ENCODE measurements at places on chromosomes 2 and 18.

DNA sequence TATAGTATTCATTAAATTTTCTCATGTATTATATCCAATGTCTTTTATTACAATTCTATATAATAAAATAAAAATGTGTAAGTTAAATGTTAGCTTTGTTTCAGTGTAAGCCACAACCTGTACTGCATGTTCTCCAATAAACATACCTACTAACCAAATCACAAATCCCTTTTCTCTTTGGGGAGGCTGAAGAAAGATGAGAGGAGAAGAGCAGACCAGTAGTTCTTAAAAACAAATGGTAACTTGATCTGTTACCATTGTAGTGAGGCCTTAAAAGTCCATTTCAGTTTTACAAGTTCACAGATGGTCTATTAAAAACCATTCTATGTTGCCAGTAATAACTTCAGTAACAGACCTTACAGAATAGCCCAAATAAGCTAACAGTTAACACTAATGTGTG lies 100.5 kb downstream of the SOS1 start:
- DNase-seq = no peak

DNA sequence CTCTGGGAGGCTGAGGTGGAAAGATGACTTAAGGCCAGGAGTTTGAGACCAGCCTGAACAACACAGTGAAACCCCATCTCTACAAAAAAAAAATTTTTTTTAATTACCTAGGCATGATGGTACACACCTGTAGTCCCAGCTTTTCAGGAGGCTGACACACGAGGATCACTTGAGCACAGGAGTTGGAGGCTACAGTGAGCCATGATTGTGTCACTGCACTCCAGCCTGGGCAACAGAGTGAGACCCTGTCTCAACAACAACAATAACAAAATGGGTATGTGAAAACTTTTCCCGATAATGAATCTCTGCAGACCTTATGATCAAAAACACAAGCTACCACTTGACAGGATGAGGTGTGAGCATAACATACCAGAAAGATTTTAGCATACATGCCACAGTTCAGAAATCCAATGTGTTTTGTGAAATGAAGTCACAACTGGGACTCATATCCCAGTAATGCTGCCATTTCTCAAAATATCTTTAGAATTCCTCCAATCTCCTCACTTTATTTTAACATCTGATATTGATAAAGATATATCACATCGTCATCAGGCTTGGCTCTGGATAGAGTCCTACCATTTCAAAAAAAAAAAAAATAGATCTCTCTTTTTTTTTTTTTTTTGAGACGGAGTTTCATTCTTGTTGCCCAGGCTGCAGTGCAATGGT lies 74.0 kb upstream of the PELI1 start:
- no peak for DNase-seq

DNA sequence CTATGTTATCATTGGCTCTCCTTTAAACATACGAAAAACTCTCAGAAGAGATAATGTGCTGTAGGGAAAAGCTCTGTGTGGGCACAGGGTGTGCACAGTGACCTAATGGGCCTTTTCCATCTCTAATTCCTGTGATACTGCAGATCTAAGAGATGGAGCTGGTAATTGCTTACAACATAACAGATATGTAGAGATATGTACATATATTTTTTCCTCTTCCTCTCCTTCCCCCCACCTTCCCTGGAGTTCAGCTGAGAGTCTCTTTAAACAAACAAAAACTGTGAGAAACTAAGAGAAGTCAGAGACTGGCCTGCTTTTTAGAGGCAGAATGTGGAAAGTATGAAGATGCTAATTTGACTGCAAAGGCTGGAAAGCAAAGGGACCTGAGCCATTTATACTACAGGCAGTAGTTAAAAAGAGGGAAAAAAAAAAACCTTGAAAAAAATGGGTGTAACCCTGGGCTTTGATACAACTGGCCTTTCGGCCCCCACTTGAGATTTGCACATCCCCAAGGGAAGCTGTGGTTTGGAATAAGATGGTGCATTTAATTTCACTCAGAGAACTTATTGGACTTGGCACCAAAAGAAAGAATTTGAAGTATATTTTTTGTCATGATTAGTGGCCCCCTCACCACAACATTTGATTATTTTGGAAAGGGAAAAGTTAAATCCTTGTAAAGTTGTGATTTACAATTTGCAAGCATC lies 502.2 kb upstream of the ZEB2 start:
- DNase-seq = no peak

- no peak for DNase-seq
Measured at GRCh38 chr2:3312576-3313345, 64.9 kb downstream of the EIPR1 start.

- DNase-seq = no peak
Measured at GRCh38 chr2:31531101-31531500, 49.6 kb downstream of the SRD5A2 start.

- DNase-seq = no peak
Measured at GRCh38 chr2:240811346-240812300, 8.4 kb downstream of the KIF1A start.

- no peak for DNase-seq
Measured at GRCh38 chr2:215808194-215808593, 205.2 kb downstream of the MREG start.

GRCh38 chr2:100270381-100271146 lies 51.7 kb downstream of the LONRF2 start:
- no peak for DNase-seq

DNA sequence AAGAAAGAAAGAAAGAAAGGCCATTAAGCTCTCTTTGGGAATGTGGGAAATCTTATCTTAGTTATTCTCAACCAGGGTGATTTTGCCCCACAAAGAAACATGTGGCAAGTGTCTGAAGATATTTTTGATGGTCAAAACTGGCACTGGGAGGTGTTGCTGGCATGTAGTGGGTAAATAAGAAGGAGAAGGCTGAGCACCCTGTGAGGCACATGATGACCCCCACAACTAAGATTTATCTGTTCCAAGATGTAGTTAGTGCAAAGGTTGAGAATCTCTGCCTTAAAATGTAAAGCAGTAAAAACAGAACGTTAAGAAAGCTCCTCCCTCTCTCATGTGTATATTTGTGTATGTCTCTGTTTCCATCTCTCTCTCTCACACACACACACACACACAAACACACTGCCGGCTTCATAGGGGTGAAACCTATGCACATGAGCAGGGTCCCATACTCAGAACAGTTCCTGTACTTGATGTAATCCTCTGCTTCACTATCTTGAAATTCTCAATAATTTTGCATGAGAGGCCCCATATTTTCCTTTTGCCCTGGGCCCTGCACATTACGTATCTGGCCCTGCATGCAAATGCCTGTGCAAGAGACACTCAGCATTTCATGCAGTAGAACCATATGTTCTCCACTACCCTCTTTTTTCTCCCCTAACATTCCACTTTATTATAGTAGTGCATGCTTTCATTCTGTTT lies 94.3 kb downstream of the MREG start:
- DNase-seq = no peak

DNA sequence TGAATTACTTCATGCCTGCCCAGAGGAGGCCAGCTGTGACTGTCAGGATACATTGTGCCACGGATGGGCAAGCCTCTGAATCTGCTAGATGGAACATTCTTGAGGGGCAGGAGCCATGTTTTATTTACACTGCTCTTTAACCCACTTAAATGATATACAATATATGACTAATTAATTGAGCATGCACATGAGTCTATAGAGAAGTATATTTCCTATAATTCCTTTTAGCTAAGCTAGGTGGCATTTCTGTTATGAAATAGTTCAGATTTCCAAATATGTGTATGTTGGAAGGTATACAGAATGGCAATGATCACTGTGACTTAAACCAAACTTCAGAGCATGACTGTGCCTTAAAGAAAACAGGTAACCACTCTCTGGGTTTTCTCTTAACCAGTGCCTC lies 131.7 kb downstream of the RAB3GAP1 start:
- peak; percentile 42 for DNase-seq

GRCh38 chr2:149814049-149814448 lies 226.5 kb upstream of the MMADHC start:
- no peak for DNase-seq

GRCh38 chr2:95757988-95758387 lies 166.2 kb downstream of the TRIM43 start:
- no peak for DNase-seq

DNA sequence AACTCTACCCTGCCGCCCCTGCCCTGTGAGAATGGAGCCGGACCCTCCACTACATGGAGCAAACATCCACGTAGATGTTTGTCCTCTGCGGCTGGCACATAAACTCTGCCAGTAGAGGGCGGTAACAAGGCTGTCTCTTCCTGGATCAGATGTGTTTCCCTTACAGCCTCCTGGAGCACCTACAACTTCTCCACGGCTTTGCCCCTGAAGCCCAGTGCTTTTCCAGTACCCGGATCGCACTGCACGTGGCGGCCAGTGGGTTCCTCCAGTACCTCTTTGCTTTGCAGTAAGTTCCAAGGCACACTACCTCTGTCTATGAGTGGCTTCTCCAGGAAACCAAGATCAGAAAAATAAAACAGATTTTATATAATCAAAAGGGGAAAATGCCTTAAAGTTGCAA lies 651.3 kb downstream of the DCDC2C start:
- no peak for DNase-seq

GRCh38 chr18:72991379-72991778 lies 123.6 kb upstream of the NETO1 start:
- DNase-seq = no peak

- DNase-seq = no peak
Measured at GRCh38 chr18:44819944-44820510, 139.3 kb downstream of the SETBP1 start.

GRCh38 chr2:1731963-1732768 lies 12.1 kb downstream of the PXDN start:
- DNase-seq = no peak

GRCh38 chr2:194253528-194254259 lies 1403.3 kb upstream of the SLC39A10 start:
- DNase-seq = no peak

GRCh38 chr2:69964353-69964841 lies 3.0 kb upstream of the ASPRV1 start:
- DNase-seq = no peak

- no peak for DNase-seq
Measured at GRCh38 chr18:27600245-27600644, 415.1 kb upstream of the CHST9 start.

DNA sequence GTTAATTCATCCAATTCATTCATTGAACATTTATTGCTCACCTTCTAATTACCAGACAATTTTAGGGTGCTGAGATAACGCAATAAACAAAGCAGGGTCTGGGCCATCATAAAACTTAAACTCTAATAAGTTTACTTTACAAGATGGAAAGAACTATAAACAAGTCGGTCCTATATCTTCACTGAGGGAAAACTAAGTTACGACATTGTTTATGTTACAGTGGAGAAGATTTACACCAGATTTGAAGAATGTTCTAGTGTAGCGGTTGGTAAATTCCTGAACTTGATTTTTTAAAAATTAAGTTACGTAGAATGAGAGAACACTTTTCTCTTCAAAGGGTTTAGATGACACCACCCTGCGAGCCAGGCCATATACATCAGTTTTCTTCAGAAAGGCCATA lies 20.7 kb upstream of the FRZB start:
- DNase-seq = no peak

- no peak for DNase-seq
Measured at GRCh38 chr2:240198226-240198625, 57.8 kb upstream of the OTOS start.

DNA sequence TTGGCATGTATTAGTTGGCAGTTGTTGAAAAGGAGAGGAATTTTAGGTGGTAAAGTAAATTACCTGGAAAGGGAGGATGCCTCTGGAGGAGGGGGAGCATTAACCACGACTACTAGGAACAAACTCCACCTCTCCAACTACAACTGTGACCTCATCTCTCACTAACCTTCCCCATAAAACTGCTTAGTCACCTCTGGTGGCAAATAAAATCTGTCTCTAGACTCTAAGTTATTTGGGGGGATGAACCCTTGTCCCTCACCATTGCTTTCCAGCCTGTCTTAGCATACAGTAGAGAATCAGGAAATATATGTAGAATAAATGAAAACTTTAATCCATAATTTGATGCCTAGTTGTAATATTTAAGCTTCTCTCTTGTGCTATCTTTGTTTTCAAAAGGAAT lies 27.6 kb upstream of the MYO1B start:
- peak; percentile 49 for DNase-seq

DNA sequence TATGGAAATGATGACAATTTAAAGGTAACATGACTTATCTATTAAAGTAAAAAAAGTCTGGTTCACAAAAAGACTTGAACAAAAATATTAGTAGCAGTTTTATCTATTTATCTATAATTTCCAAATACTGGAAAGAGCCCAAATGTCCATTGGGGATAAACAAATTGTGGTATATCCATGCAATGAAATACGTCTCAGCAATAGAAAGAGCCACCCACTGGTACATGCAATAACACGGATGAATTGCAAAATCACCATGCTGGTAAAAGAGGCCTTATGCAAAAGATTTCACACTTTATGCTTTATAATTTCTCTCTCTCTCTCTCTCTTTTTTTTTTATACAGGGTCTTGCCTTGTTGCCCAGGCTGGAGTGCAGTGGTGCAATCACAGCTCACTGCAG lies 91.4 kb upstream of the ASAP2 start:
- DNase-seq = no peak

DNA sequence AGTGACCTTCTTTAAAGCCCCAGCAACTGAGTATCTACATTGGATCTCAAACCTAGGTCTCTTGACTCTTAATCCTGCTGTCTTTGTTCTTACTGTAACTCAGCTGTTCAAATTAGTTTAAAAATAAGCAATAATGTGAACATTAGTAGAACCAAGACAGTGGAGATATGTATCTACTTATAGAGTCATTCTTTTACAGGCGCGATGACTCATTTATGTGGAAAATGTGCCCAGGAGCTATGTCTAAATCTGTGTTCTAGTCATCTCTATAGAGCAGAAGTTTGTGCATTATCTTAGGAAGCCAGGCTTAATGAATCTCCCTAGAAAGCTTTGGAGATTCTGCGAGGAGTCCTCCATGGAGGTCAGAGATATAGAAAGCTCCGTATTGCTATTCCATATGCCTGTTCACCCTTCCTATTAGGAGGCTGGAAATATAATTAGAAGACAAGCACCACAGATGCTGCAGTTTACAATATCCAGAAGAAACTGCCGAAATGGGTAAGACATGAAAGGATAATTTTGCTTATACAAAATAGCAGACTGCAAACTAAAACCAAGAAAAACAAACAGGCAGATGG lies 211.6 kb downstream of the TRIB2 start:
- DNase-seq = no peak

DNA sequence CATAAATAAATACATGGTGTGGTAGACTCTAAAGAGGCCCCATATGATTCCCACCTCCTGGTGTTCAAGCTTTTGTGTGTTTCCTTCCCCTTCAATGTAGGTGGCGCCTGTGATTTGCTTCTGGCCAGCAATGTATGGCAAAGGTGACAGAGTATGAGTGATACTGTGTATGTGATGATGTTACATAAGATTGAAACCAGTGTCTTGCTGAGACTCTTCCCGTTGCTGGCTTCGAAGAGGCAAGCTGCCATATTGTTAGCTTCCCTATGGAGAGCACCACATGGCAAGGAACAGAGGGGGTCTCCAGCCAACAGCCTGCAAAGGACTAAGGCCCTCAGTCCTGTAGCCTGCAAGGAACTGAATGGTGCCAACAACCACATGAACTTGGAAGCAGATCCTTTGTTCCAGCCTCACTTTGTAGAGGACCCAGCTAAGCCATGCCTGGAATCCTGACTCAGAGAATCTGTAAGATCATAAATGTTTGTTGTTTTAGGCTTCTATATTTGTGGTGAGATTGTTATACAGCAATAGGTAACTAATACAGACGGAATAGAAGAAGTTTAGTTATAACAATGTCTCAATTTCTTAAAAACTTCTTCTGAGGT lies 1.7 kb upstream of the SMAD4 start:
- DNase-seq = no peak

GRCh38 chr2:43212931-43213330 lies 13.5 kb downstream of the ZFP36L2 start:
- no peak for DNase-seq
